ENCODE measurements at places on chromosomes 12 and 14.

- DNase-seq: no peak
These were observed 277.4 kb downstream of the BCL11B start for GRCh38 chr14:98994561-98994960.

DNA sequence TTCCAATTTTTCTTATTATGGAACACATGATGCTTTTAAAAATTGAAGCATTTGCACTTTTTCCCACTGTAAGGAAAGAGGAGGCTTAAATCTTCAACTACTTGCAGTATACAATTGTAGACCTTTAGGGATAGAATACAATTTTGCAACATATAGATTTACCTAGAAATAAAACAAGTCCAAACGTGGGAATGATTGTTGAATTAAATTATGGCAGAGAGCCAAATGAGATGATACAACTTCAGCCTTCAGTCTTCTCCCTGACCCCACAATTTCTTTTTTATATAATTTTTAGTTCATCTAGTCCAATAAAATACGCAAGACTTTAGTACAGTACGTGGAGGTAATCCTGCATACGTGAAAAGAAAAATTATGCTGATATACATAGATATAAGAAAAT is 666.5 kb downstream of the SLC16A7 start:
- no peak for DNase-seq

DNA sequence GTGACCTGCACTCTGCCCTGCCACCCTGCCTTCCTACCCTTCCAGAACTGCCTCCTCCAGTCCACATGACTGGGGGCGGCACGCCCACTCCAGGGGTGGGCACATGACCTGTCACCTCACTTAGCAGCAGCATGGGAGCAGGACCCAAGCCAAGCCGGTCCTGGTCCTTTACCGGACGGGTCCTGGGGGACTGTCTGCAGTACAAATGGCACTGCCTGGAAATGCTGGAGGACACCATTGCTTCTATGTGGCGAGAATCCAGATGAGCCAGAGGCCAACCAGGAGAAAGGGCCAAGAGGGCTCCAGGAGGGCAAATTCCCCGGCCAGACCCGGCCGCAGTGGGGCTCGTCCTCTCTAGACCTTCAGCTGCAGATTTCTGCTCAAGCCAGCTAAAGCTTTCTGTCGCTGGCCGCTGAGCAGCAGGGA is 33.1 kb downstream of the ITPK1 start:
- DNase-seq: no peak

GRCh38 chr12:130639476-130640424 is 76.3 kb downstream of the RIMBP2 start:
- no peak for DNase-seq

GRCh38 chr12:19510461-19510860 is 71.2 kb downstream of the AEBP2 start:
- no peak for DNase-seq

- no peak for DNase-seq
These were observed 1089.1 kb downstream of the TRHDE start for GRCh38 chr12:73361156-73361863.

- DNase-seq: no peak
These were observed 120.9 kb downstream of the SLC38A6 start for GRCh38 chr14:61101803-61102548.

DNA sequence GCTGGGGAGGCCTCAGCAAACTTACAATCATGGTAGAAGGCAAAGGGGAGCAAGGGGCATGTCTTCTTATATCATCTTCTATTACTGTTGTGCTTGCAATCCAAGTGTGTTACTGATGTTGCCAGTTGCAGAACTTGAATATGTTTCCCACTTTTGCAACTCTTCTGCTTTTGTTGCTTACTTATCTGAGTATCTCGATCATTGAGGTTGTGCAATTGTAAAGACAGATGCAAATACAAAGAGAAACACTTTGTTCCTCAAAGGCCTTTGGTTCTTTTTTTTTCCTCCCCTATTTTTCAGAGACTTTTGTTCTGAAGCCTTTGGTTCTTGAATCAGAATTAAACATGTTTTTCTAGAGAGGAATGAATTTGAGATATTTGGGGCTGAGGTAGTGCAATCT is 3.7 kb upstream of the COX8C start:
- DNase-seq: no peak

GRCh38 chr12:115870510-115870909 is 407.0 kb downstream of the MED13L start:
- DNase-seq: no peak

Data from GM04504 (cell line).